ENCODE measurements at places on chromosomes 16 and 17.

DNA sequence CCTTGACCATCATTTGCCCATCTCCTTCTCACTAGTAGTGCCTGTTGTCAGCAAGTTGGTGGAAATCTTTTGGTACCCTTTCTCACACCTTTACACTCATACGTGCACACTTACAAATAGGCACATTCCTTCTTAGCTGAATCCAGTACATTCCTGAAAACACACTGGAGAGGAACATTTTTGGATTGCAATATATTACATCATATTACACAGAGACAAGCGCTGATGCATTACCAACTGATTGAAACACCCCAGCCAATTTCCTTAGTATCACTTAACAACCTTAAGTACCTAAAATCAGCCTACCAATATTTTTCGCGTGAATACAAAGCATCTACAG, 64.1 kb downstream of the PLCG2 start:
- DNase-seq: no peak

DNA sequence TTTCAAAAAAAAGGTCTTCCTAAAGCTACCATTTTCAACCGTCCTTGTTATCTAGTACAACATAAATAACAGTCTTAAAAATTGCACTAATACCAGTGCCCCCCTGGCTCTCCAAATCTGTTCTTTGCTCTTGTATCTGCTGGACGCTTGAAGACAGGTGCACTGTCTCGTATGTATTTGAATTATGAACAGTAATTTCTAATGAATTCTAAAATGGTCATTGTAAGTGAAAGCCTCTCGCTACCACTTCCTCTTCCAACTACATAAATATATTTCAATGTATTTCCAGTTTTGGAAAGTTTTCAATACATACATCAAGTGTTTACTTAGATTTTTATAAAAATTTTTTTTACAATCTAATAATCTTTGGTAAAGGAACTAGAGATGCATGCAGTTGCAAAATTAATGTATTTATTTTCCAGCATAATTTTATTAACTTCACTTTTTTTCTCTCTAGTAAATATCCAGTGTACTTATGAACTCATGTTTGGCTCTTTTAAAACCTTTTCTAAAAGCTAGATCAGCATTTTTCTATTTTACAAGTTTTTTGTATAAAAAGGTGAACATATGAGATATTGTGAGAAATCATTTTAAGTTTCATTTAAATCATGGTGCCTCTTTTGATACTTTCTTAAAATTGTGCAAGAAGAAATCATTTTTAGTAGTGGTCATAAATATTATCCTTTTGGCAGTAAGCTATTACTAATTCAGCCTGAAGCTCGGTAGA, 31.0 kb downstream of the ERCC4 start:
- no peak for DNase-seq

DNA sequence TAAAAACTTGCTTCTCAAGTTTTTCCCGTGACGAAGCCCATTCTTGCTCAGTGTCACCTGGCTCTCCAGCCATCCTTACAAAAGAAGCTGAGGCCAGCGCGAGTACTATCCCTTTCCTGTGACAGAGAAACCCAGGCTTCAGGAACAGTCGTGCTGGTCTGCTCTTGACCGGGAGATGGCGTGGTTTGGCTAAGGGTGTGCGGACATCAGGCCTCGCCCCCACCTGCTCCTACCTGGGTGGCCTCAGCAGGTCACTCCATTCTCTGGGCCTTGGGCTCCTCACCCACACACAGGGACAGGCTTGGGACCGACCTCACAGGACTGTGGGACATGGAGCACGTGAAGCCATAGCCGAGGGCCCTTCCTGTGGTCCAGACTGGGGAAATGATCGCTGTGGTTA, 75.2 kb upstream of the CIBAR2 start:
- no peak for DNase-seq

DNA sequence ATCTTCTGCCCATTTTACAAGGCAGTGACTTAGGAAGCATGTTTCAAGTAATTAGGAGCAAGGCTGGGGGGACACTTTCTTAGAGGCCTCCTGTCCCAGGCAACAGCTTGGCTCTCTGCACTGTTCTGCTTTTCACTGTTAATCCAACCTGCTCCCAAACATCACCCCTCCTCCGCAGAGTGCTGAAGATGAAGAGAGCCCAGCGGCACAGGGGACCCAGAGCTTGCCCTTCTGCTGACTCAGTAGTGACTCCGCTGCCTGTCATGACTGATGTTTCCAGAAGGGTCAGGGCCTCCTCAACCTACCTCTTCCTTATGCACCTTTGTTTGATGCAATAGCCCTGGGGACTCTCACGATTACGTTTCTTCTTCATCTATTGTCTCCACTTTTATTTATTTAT, 38.9 kb upstream of the NDRG4 start:
- no peak for DNase-seq

DNA sequence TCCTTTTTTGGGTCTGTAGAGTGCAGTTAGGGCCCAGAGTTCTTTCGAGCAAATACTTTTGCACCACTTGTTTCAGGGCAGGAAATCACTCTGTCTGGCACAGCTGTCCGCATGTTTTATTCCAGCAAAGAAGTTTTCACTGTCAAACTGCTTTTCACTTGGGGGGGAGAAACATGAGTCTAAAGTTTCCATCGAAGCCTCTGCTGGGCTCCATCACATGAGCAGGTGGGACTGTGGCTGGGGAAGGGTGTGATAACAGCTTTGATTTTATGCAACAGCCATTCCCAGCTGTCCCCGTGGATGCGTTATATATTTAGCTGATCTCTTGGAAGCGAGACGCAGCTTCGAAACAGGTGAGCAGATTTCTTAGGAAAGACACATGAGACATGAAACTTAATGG, 288.6 kb downstream of the SNX29 start:
- no peak for DNase-seq

DNA sequence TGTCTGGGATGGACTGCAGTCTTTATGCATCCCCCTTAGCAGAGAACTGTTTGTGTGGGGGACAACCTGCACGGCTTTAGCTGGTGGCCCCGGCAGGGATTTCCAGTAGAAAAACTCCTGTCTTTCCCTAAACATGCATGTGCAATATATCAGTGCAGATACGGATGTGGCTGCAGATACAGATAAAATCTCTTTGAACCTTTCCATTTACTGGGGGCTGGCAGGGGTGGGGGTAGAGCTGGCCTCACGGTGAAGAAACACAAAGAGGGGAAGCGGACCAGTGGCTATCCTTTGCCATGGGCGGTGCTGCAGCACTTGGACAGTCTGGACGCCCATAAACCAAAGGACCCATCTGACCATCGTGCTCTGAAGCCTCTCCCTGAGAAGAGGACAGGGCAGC, 201.3 kb downstream of the ZFHX3 start:
- no peak for DNase-seq

- no peak for DNase-seq
Measured at GRCh38 chr16:68365167-68365817, 54.5 kb downstream of the PRMT7 start.

- DNase-seq: no peak
Measured at GRCh38 chr16:12455287-12455798, 348.3 kb downstream of the CPPED1 start.

DNA sequence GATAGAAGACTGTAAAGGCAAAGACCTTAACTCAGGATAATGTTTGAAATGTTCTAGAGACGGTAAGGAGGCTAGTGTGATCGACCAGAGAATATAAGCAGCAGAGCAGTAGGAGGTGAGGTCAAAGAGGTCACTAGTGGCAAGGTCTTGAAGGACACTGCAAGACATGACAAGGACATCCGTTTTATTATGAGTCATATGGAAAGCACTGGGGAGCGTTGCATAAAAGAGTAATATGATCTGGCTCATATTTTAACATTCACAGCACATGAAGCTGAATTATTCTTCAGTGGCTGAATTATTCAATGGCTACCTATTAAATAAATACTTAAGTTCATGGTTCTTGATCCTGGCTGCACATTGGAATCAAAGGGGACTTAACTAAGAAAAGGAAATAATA, 123.7 kb downstream of the SOX9 start:
- no peak for DNase-seq

DNA sequence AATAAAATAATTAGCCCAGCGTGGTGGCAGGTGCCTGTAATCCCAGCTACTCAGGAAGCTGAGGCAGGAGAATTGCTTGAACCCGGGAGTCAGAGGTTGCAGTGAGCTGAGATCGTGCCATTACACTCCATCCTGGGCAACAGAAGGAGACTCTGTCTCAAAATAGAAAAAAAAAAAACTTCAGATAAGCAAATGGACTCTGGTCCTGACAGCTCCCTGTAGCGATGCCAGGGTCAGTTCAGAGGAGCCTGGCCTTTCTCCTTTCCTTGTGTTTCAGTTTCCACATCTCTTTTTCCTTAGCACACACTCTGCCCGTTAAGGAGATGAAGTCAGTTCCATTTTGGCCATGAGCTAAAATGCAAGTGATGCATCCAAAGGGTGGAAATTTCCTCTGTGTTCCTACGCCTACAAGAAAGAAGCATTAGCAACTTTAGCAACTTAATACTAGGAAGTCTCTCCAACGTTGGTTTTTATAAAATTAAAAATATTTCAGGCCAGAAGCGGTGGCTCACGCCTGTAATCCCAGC, 11.6 kb upstream of the GRB2 start:
- DNase-seq: no peak

DNA sequence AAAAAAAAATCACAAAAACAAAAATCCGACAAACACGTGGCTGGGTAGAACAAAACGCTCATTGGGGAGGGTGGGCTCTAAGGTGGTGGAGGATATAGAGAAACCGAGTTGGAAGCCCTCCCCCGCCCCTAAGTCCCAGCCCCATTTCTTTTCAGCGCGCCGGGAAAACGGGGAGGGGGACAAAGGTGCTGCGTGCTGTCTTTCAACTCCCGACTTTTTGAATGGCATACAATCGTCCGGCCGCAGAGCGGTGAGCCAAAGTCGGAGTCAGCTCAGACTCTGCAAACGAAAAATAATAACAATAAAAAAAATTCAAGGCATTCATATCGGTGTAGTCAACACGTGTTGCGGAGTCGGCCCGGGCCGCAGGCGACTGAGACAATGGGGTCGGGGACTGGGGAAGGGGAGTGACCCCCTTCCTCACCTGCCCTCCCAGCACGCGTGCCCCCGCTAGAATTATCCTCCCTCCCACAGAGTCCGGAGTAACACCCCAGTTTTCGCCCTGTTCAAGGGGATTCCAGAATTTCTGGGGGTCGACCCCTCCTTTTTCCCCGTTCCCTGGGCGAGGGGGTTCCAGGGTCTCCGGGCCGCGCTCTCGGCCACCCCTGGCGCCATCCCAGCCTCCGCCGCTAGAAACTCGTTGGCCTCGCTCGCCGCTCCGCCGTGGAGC, 1.7 kb upstream of the IGF2BP1 start:
- DNase-seq: no peak

DNA sequence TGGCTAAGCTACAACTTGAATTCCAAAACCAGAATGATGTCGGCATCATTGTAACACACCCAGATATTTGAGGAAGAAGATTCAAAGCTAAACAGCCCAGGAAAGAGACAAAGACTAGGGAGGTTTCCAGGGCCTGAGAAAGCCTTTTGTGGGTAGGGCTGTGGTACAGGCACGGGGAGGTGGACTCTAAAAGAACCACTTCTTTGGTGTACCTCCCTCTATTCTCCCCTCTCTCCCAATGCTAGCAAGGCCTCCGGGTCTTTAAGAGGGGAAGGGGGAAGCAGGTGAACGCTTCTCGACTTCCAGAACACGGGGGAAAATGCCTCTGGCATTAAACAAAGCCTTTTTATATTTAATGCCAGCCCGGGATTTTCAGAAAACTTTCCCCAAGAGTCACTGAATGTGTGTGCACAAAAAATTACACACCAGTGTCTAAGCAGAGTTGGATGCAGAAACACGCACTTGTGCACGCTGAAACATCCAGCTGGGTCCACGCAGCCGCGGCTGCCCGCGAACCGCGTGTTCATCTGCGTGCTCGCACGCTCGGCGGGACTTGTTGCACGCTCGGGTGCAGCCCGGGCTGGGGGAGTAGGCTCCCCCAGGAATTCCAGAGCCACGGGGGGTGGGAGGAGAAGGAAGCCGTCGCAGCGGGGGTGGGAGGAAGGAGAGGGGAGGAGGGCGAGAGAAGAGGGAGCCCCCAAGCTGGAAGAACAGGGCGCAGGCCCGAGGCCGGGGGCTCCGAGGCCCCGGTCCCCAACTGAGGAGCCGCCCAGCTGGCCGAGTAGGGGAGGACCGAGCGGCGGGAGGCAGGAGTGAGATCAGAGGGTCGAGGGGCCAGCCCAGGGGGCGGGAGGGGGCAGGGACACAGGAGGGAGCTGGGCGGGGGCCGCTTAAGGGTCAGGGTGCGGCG, 20.1 kb upstream of the ZNF423 start:
- DNase-seq: no peak

- DNase-seq: no peak
Measured at GRCh38 chr16:63080746-63081145, 1044.5 kb upstream of the CDH8 start.

DNA sequence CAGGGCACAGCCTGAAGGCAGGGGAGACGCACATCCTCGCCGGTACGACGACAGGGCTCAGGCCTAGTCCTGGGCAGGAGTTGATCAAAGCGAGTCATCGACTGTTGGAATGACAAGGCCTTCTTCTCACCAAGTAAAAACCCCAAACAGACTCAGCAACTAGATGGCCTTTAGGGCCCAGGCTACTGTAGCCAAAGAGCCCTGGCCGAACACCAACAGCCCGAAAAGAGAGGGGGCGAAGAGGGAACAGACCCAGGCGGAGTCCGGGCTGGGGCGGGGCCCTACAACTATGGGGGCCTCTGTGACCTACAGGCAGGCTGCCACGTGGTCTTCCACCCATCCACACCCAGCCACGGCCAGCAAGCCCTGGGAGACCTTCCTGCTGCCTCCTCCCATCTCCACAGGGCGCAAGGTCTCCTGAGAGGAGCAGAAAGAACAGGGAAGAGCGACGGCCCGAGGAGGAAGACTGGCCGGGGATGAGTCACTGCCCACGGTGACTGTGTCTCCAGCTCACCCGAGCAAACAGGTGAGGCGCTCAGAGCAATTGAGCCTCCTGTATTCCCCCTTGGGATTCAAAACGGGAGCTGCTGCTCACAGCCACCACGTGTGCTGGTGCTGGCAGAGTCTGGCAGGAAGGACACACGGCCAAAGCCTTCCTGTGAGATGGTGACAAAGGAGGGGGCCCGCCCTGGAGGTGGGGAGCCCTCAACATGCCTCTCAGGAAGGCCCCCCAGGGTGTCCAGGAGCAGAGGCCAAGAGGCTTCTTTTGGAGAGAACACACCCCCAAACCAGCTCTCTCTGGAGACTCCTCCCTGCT, 17.7 kb downstream of the SLC16A3 start:
- DNase-seq: no peak

DNA sequence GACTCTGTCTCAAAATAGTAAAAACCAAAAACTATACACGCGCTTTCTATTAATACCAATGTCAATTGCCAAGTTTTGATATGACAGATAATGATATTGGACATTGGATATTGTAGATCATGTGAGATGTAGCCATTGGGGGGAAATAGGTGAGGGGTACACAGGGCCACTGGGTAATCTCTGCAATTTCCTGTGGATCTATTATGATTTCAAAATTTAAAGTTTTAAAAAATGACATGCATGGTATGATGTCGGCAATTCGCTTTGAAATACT, 266.0 kb downstream of the PARN start:
- DNase-seq: no peak
